ENCODE measurements at places on chromosomes 4 and X.

DNA sequence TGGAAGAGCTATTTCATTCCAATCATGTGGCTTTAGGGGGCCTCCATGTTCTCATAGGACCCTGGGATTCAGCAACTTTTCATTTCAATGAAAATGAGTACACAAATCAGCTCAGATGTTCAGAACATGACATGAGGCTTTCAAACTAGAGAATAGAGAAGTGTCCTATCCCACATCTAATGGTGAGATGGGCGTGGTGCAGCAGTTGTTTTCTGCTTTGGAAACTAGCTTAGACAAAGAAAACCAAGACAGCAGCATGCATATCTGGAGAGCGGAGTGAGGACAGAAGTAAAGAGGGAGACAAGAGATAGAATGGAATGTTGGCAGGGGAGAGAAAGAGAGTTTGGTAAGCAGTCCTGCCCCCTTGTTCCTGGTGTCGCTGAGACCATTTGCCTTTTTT is 1009.1 kb upstream of the IGFBP7 start:
- no peak for DNase-seq

DNA sequence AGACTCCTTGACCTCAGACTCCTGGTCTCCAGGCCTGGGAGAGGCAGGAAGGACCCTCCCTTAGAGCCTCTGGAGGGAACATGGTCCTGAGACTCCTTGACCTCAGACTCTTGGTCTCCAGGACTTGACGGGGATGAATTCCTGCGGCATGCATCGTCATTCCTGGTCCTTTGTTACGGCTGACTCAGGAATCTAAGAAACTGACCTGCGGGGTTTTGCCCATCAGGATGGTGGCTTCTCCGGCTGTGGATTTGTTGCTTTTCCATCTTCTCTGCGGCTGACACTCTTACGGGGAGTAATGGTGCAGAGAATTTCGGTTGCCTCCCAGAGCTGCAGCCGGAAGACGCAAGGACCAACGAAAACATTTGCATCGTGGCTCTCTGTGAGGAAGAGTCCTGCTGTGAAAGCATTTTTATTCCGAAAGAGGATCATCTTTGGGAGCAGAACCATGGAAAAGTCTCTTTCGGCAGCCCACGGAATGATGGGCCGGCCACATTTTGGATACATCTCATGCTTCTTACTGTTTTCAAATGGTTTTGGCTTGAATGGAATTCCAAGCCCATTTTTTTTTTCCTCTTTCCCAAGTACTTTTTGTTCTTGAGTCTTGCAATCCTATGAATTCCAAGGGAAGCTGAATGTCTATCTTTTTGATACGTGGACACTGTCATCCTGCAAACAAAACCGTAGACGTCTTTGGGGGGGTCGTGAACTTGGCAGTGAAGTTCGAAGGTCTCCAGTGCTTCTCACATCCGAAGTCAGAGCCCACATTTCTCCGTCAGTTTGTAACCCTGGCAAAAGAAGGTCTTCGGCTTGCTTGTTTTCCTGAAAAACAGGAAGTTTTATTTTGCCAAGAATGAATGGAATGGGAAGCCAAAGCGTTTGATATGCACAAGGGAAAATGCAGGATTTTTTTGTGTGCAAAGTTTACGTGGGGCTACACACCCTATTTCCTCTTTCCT is 36.5 kb downstream of the SHOX start:
- no peak for DNase-seq

- DNase-seq: no peak
Observed at GRCh38 chrX:153670748-153671588, 2.6 kb downstream of the PNCK start.

GRCh38 chrX:106726485-106727437 is at the start of gene RNF128:
RNF128 (plus strand) TSS chrX:106726701; CDS start chrX:106726914, 213 bp downstream.
- DNase-seq: peak; percentile 76

DNA sequence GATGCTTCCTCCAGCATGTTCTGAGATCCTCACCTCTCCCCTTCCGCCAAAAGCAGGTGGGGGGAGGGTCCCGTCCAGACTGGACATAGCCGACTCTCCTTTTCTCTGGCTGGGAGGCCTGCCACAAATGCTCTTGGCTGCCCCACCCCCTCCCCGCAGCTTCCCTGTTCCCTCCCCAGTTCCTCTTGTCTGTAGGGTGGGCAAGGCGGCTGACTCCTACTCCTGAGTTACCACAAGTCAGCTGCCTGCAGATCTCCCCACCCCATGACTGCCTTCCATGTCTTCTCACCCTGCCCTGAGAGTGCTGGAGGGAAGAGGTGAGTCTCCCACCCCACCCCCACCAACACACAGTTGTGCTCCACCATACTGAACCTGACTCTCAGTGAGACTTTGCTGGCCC is 2.9 kb downstream of the ATP6AP1 start:
- DNase-seq: no peak

- DNase-seq: no peak
Observed at GRCh38 chr4:23697722-23698121, 192.1 kb downstream of the PPARGC1A start.

GRCh38 chrX:78769101-78769755 is 21.7 kb downstream of the LPAR4 start:
- DNase-seq: no peak

GRCh38 chrX:112826023-112826422 is 14.6 kb downstream of the AMOT start:
- no peak for DNase-seq

DNA sequence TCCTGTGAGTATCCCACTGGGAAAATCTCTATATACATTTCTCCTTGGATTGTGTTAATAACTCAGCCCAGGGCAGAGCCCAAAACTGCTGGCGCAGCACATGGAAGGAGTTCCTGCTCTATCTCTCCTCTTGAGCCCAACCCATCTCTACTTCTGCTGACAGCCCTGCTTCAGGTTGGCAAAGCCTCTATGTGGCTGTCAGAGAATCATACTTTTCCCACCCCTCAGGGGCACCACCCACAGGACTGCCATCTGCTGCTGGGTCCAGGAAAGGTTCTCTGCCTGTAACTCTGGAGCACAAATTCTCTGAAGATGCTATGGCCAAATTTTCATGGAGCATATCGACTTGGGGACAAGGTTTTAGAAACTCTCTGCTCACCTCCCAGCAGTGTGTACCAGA is 278.5 kb upstream of the EMCN start:
- DNase-seq: no peak

- peak; percentile 18 for DNase-seq
Observed at GRCh38 chr4:26141911-26142638, 178.7 kb upstream of the RBPJ start.

- no peak for DNase-seq
Observed at GRCh38 chr4:48028696-48029095, 12.1 kb downstream of the NIPAL1 start.

- DNase-seq: no peak
Observed at GRCh38 chr4:17515445-17516407, 761 bp downstream of the CLRN2 start.

DNA sequence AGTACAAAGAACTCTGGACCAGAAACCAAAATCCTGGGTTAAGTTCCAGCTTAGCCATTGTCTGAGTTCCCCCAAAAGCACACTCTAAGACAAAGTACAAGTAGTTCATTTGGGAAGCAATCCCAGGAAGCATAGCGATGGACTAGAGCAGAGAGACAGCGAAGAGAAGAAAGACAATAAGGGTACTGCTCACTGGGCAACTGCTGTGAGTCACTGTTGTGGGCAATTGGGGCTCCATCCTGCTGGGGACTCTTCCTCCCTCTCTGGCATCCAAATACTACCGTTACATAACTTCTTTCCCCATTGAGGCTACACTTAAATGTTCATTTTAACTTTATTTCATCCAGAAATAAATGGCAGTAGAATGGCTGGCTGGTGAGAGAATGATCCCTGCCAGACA is 14.1 kb downstream of the SRPX start:
- no peak for DNase-seq
